Activated CD8-positive, alpha-beta memory T cell treated with anti-CD3 and anti-CD28 coated beads for 36 hours (primary cell): ENCODE measurements at places on chromosomes 16 and 17. TPM values are rescaled to one million over a fixed set of nuclear protein-coding genes. Genes with fewer than 3 reads are reported as not detected.

The TEX19 gene
- not detected for total RNA-seq

The SDK2 gene
- total RNA-seq, result 0.23 TPM

The KRT33A gene
- total RNA-seq, result not detected

The ARHGAP44 gene
- 0.06 TPM for total RNA-seq

The TIGD7 gene
- 4.5 TPM for total RNA-seq

The MAF gene
- total RNA-seq, result 47.0 TPM

The CCDC154 gene
- total RNA-seq, result 1.2 TPM

The CLCN7 gene
- total RNA-seq, result 53.8 TPM

The GJD3 gene
- total RNA-seq, result not detected

The MPP3 gene
- total RNA-seq, result 0.78 TPM
